Activated gamma-delta T cell treated with anti-CD3 and anti-CD28 coated beads, Interleukin-2, amount 50 U/mL, for 16 hours (primary cell): ENCODE measurements at places on chromosomes 1 and 21.

- no peak for DNase-seq
Measured at GRCh38 chr1:14610761-14611160, 12.3 kb downstream of the KAZN start.

GRCh38 chr1:187042538-187042937, 213.8 kb downstream of the PLA2G4A start:
- no peak for DNase-seq

DNA sequence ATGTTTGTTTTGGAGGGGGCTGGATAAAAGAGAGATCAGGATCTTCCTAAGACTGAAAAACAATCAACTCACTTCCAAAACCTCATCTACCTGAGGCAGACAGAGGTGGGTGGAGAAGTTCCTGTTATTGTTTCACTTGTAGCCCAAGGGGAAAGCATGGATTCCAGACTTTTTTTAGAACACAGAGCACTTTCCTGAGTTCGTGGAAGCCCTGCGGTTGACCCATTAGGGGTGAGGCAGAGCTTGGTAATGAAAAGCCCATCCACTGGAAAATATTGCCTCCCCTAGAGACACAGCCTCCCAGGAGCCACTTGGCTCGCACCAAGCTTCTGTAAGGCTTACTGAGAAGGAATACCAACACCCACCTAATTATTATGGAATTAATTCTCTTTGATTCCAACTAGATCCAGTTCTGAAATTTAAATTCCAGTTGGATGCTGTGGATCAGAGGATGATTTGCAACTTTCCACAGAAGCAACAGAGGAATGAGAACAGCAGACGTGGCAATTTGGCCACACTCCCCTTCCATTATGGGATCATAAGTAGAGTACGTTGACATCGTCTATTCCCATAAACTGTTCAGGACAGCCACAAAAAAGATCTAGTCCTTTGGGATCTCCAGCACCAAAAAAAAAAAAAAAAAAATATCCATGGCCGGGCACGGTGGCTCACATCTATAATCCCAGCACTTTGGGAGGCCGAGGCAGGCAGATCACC, 4.1 kb upstream of the PEF1 start:
- DNase-seq = no peak

- DNase-seq = no peak
Measured at GRCh38 chr1:197304638-197305200, 36.7 kb downstream of the CRB1 start.

DNA sequence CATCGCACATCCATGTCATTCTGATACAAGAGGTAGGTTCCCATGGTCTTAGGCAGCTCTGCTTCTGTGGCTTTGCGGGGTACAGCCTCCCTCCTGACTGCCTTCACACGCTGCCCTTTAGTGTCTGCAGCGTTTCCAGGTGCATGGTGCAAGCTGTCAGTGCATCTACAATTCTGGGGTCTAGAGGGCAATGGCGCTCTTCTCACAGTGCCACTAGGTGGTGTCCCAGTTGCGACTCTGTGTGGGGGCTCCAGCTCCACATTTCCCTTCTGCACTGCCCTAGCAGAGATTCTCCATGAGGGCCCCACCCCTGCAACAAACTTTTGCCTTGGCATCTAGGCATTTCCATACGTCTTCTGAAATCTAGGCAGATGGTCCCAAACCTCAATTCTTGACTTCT, 138.2 kb upstream of the BRINP3 start:
- no peak for DNase-seq

- DNase-seq = no peak
Measured at GRCh38 chr1:204077979-204078696, 5.2 kb downstream of the SOX13 start.

DNA sequence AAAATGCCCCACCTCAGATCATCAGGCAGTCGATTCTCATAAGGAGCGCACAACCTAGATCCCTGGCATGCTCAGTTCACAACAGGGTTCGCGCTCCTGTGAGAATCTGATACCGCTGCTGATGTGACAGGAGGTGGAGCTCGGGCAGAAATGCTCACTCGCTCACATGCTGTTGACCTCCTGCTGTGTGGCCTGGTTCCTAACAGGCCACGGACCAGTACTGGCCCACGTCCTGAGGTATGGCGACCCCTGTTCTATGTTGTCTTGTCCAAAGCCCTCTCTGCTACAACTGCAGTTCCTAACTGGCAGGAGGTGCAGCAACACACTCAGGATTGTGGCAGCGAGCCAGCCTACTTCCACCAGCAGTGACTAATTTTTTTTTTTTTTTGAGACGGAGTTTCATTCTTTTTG, 70.6 kb downstream of the CLSTN1 start:
- DNase-seq = no peak

DNA sequence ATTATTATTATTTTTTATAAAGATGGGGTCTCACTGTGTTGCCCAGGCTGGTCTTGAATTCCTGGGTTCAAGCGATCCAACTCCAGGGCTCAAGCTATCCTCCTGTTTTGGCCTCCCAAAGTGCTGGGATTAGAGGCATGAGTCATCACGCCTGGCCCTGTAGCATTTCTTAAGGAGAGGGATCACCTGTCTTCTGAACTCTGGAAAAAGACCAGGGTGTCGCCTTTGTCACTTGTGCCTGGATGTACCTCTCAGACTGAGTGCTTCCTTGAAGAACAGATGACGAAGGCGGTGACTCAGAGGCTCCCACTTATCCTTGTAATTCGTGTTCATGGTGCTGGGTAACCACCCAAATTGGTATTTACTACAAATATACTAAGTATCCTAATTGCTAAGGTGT, 2.4 kb upstream of the CGN start:
- DNase-seq = no peak

DNA sequence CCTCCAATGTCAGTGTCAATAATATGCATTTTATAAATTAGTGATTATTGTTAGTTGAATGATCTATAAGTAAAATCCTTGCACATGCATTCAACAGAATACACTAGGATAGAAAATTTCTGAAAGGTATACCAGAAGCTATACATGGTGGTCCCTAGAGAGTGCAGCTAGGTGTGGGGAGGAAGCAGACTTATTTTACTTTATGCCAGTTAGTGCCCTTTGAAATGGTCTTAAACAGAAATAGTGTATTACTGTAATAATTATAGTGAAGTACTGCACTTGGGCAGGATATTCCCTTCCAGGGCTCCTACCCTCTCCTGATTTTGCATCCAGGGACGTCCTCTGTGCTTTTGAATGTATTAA, 23.2 kb upstream of the WDR26 start:
- no peak for DNase-seq

DNA sequence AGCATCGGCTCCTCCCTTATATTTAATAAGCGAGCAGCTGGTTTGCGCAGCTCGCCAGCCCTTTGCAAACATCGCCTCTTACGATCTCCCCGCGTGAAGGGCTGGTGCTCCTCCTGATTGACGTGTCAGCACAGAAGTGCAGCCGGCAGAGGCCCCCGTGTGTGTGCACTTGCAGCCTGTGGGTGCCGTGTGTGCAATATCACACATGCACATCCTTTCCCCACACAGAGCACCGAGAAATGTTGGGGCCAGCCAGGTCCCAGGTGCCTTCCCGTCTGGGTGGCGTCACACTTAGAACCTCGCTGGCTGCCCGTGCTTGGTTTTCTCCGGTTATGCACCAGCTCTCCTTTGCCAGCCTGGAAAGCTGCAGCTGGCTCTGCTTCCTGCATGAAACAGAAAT, 126.6 kb upstream of the AJAP1 start:
- no peak for DNase-seq

- DNase-seq = no peak
Measured at GRCh38 chr1:50841791-50842387, 118.2 kb downstream of the FAF1 start.
